Skin of body (tissue), 3 donors: ENCODE measurements at places on chromosomes 7 and 10. TPM values are rescaled to one million over a fixed set of nuclear protein-coding genes. Genes with fewer than 3 reads are reported as not detected.

GRCh38 chr10:85902051-85902450 lies 464.5 kb downstream of the GRID1 start:
- DNase-seq = no peak

DNA sequence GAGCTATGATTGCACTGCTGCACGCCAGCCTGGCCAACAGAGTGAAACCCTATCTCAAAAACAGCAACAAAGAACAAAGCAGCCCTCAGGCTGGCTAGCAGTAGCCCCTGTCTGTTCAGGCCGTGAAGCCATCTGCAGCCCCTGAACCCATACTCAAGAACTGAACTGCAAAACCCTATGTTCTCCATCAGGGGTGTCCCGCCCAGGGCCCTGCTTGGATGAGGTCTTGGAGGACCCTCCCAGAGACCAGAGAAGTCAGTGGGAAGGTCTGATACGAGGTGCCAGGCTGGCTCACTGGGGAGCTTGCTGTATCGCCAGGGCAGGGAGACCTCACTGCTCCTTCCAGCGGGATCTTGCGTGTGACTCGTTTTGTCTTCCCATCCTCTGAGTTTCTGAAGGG lies 39.3 kb downstream of the RBM17 start:
- DNase-seq = no peak

- no peak for DNase-seq
Measured at GRCh38 chr7:106820321-106821217, 44.5 kb upstream of the PIK3CG start.

DNA sequence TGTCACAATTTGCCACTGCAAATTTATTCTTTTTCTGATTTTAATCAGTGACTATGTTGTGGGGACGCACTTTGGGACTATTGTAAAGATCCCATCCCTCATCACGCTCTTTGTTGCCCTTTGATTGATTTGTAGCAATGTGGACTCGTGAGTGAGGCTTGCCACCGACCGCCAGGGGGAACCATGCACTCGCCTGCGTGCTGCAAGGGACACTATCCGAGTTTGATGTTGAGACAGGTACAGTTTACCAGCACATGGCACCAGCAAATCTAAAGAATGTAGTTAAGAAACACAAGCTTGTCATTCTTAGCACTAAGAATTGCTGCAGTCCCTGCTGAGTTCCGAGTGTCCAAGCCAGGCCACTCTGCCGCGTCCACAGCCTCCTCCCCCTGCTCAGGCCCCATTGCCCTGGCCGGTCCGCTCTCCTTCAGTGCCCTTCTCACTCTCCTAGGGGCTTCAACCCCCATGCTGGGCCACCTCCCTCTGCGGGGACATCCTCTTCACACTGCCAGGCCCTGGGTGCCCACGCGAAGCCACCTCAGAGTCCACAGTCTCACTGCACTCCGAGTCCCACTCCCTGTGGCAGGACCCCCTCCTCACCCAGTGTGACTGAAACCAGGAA lies 2.0 kb upstream of the SFTPA2 start:
- DNase-seq = no peak

- DNase-seq = peak; percentile 32
Measured at GRCh38 chr7:85851571-85852193, 664.8 kb upstream of the SEMA3D start.

GRCh38 chr7:120413164-120413563 lies 140.2 kb downstream of the KCND2 start:
- no peak for DNase-seq

- DNase-seq = no peak
Measured at GRCh38 chr10:3385487-3385886, 212.9 kb upstream of the PITRM1 start.

- no peak for DNase-seq
Measured at GRCh38 chr7:134612197-134612596, 34.5 kb upstream of the BPGM start.

- DNase-seq = peak; percentile 96
Measured at GRCh38 chr10:27620430-27621397, 116.6 kb downstream of the RAB18 start.

DNA sequence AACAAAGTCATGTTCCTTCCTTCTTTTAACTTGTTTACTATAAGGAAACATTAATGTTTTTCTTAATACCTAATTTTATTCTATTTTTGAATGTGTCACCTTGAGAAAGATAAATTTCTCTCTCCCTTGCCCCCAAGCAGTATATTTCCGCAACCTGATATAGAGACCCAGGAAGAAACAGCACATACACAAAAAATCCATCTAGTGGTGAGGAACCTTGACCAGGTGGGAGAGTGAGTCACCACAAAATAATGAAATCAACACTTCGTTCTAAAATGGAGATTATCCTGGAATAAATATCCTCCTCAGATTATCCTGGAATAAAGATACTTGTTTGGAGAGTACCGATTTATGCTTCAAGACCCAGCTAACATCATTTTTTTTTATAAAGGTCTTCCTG lies 232.9 kb upstream of the PTN start:
- DNase-seq = no peak

DNA sequence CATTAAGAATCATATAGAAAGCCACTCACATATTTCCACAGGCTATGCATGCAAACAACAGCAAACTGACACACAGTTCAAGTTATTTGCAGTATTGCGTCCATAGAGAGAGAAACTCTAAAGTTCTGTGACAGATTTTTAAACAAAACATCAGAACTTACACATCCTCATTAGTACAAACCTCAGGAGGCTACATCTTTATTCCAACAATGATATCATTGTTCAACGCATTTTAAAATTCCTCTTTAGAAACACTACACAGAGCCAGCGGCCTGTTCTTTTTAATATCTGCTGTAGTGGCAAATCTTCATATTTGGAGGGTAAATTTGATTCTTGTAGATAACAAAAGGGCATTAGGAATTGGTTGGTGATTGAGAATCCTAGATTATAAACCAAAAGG lies 55.9 kb upstream of the NFE2L3 start:
- peak; percentile 53 for DNase-seq

DNA sequence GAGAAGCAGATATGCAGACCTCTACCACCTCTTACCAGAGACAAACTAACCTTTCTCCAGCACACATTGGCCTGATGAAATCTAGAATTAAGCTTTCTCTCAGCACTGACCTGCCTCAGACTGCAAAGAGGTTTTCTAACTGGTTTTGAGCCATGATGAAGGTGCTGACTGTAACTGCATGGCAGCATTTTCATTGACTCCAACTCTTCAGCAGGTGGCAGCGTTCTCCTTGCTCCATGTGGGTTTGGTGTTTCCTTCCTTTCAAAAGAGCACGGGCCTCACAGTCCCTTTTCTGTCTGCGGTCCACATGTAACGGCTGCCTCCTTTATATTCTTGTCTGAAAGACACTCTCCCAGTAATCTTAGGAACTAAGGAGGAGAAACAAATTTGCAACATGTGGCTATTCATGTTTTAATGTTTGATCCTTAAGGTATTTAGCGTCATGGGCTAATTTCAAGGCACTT lies 12.6 kb downstream of the KLLN start:
- DNase-seq = peak; percentile 41

GRCh38 chr7:112833082-112833481 lies 42.9 kb upstream of the TMEM168 start:
- no peak for DNase-seq

DNA sequence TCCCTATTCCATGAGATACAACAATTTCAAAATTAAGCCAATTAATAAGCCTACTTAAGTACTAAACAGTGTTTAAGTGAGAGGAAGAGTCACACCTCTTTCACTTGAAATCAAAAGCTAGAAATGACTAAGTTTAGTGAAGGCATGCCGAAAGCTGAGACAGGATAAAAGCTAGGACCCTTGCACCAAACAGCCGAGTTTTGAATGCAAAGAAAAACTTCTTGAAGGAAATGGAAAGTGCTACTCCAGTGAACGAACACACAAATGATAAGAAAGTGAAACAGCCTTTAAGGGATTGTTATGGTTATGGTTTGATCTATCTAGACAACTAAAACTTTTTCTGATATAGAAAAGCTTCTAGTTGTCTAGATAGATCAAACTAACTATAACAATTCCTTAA lies 135.4 kb upstream of the KMT2E start:
- DNase-seq = no peak

GRCh38 chr10:93993782-93994437 lies at the start of gene PLCE1:
TSS of gene PLCE1 (plus strand) at chr10:93993931. CDS start at chr10:94031047, 37,116 bp downstream.
- DNase-seq = peak; percentile 10

DNA sequence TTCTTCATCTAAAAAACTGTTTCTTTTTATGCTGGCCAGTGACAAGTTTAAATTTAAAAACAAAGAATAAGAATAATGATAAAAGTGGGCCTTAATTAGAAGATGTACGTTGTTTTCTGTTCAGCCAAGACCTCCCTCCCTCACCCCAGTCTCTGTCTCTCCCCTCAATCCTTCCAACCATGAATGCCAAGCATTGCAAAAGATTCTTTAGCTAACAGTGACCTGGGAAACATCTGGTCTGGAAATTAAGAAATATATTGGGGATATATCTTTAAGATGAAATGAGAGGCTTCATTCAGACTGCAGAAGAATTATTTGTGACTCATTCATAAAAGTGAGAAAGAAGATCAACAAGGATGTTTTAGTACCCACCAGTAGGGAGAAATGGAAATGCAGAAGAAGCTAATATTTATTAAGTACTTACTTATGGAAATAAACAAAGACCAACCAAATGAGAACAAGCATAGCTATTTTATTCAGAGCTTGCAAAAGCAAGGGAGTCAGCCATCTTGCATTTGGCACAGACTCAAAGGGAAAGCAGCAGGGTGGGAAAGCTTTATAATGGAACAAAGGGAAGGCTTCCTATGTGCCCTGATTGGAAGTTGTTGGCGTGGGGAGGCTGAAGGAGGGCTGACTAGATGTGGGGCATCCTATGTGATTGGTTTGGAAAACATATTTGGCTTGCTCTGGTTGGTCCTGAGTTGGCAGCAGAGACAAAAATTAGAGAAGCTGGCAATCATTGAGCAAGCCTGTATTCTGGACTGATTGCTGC lies 595.4 kb upstream of the GHITM start:
- DNase-seq = no peak

DNA sequence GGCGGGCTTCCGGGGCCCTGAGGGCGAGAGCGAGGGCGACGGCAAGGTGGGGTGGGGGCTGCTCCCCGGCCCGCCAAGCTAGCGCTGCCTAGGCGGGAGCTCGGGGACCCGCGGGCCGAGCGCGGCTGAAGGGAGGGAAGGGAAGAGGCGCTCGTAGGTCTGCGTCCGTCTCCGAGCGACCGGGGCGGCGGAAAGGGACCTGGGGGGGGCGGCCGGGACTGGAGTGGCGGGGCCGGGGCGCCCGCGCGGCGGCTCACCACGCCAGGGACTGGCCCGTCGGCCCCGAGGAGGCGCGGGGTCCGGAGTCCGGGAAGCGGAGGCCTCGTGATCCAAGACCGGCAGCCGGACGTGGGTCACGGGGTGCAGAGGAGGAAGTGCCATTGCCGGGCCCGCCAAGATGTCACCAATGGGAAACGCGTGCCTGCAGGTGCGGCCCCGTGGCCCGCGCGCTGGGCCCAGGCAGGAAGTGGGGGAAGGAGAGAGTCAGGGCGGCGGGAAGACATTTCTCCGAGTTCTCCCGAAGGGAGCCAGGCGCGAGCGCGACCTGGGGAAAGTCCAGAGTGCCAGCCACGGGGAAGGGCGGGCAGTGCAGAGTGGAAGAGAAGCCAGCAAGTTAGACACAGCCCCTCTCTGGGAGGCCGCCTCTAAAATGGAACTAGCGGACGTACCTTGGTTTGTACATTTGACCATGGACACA lies 11.9 kb downstream of the HNRNPF start:
- DNase-seq = peak; percentile 41

GRCh38 chr7:155317114-155317434 lies 19.4 kb downstream of the INSIG1 start:
- no peak for DNase-seq

DNA sequence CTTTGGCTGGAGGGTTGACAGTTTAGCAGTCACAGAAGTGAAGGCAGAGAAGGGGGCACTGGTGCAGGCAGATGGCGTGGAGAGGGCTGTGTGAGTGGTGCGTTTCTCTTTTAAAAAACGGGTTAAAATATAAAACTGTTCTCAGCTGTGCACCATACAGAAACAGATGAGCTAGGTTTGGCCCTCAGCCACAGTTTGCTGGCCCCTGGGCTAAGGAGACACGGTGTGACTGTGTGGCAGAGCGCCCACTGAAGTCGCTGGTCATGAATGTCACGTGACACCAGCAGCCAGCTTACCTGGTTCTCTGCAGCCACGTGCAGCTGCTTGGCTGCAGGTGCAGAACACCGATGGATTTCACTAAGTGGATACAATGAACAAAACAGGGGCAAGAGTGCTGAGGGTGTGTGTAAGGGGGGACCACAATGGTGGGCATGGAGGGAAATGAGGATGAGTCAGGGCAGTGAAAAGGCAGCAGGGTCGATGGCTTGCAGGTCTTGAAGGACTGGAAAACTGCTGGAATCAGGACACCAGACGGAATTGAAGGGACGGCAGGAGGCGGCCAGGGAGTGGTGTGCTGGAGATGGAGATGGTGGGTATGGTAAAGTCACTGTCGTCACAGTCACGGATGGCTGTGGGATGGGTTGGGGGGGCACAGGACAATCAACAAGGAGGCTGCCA lies 7.4 kb downstream of the ZNF746 start:
- no peak for DNase-seq

DNA sequence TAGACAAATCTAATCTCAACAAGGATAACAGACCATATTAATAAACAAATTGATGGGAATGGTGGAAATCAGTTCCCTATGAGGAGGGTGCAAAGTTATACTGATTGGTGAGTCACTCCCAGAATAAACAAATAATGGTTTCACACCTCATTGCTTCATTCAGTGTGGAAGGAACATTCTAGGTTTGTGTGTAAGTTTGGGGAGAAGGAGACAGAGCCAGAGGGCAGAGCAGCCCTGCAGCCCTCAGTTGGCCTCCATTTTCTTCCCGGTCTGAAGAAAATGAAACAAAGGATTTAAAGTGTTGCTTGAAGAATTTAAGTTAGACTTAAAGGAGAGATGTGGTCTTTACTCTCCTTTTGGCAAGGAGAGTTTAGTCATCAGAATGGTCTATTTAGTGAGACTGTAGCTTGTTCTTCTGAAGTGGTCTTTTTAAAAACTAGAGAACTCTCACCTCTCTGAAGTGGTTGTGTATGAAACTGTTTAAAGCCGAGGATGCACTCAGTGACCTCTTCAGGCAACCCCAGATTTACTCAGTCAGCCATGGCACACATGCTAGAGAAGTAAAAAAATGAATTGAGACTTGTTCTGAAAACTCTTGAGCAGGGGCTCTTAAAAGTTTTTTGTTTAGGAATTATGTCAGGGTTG lies 27.2 kb downstream of the IKZF1 start:
- no peak for DNase-seq

GRCh38 chr7:105664816-105665525 lies 83.7 kb upstream of the EFCAB10 start:
- no peak for DNase-seq

GRCh38 chr10:31758495-31758894 lies 170.1 kb downstream of the ARHGAP12 start:
- DNase-seq = no peak

- no peak for DNase-seq
Measured at GRCh38 chr7:151385626-151386300, 24.1 kb downstream of the WDR86 start.

Gene AGR3
- not detected for total RNA-seq

Gene MNX1
- total RNA-seq = not detected

Gene SLF2
- total RNA-seq = 37.9 TPM

Gene CALHM1
- total RNA-seq = not detected

Gene MMP21
- total RNA-seq = 0.20 TPM

Gene MEOX2
- total RNA-seq = 30.9 TPM

Gene RELN
- 15.6 TPM for total RNA-seq

Gene CYP2C19
- total RNA-seq = 0.69 TPM

Gene MEST
- total RNA-seq = 357 TPM

Gene TLX1
- total RNA-seq = not detected

Gene ARHGEF5
- 14.3 TPM for total RNA-seq

Gene GIMAP8
- total RNA-seq = 5.4 TPM
